A549 treated with dexamethasone at 1 μM for 4 hours (cell line): ENCODE measurements at places on chromosomes 2 and 18. TPM values are rescaled to one million over a fixed set of nuclear protein-coding genes. Genes with fewer than 3 reads are reported as not detected.

The MDH1B gene
- total RNA-seq: 1.3 to 1.9 TPM (median 1.7 TPM) in 5 replicates

The IMPA2 gene
- total RNA-seq: 79.5 to 101 TPM (median 92.6 TPM) in 5 replicates

The GFPT1 gene
- 19.0 to 33.7 TPM (median 28.0 TPM) in 5 replicates for total RNA-seq

The DES gene
- 0.38 to 0.47 TPM (median 0.45 TPM) in 5 replicates for total RNA-seq

The UGT1A4 gene
- total RNA-seq: 0.07 TPM in 1 of 5 replicates, not detected in the others
